ENCODE measurements at places on chromosomes 16 and 17. TPM values are rescaled to one million over a fixed set of nuclear protein-coding genes. Genes with fewer than 3 reads are reported as not detected.
A peak's percentile ranks its signal among the peaks of the same experiment; 100 is the strongest.

The HSD17B1 gene
- 2.3 TPM for total RNA-seq

The SAMD14 gene
- total RNA-seq, result 2.2 TPM

The LDAF1 gene
- total RNA-seq, result 16.7 TPM

The KRTAP9-8 gene
- not detected for total RNA-seq

The NACA2 gene
- total RNA-seq, result not detected

The NMRAL1 gene
- 68.3 TPM for total RNA-seq

The KRT33A gene
- total RNA-seq, result not detected

The BRIP1 gene
- 18.3 TPM for total RNA-seq

The TBC1D3C gene
- not detected for total RNA-seq

The OSBPL7 gene
- 46.8 TPM for total RNA-seq

DNA sequence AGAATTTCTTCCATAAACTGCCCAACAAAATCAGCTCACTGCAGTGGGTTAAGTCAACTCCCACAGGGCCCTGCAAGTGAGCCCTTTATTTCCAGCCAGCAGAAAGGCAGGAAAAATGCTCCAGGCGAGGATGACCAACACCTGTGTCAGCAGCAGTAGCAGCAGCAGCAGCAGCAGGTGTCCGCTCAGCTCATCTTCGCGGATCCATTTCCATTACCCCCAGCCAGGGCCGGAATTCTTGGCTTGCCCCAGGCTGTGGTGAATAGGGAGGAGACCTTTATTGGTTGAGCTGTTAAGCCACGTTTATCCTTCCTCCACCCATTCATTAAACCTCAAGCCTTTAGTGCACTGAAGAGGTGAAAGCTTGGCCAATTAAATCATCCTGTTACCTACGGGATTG is 46.2 kb downstream of the MARCHF10 start:
- no peak for DNase-seq
- no peak overlapping the region for H3K27ac ChIP-seq
- H3K4me3 ChIP-seq, result no peak overlapping the region
- no peaks in the 10 kb centered on the region for H3K36me3 ChIP-seq

GRCh38 chr17:9144502-9145249 is 123.4 kb downstream of the NTN1 start:
- no peak overlapping the region for H3K27ac ChIP-seq
- peak; percentile 21 for DNase-seq
- no peak overlapping the region for H3K4me3 ChIP-seq
- no peaks in the 10 kb centered on the region for H3K4me1 ChIP-seq
- H3K36me3 ChIP-seq, result no peaks in the 10 kb centered on the region

DNA sequence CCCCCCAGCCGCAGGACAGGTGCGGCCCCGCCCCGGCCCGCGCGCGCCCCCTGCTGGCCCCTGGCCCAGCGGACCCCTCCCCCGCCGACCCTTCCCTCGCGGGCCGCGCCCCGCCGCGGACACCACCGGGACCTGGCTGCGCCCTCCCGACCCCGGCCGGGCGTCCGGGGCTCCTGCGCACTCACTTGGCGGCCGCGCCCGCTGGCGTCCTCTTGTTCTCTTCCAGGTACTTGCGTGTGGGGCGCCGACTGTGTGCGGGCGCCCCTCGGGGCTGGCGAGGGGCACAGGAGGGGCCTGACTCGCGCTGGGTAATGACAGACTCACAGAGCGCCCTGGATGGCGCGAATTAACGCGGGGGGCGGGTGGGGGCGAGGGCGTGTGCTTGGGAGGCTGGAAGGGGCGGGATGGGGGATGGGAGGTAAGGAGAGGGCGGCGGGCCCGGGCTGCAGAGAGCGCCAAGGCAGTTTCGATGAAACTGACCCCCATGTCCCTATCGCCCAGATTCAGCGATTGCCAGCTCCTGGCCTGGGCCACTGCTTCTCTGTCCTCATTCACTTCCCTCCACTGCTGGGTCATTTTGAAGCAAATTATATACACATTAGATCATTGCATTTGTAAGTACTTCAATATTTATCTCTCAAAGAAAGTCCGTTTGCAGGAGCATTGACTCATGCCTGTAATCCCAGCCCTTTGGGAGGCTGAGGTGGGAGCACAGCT is 445 bp upstream of the DBNDD1 start:
- H3K4me3 ChIP-seq, result peak overlapping the region; percentile 88
- no peaks in the 10 kb centered on the region for H3K27me3 ChIP-seq
- peak; percentile 82 for DNase-seq
- H3K27ac ChIP-seq, result peak overlapping the region; percentile 99
- peaks cover 1% of the 10 kb centered on the region for H3K36me3 ChIP-seq

DNA sequence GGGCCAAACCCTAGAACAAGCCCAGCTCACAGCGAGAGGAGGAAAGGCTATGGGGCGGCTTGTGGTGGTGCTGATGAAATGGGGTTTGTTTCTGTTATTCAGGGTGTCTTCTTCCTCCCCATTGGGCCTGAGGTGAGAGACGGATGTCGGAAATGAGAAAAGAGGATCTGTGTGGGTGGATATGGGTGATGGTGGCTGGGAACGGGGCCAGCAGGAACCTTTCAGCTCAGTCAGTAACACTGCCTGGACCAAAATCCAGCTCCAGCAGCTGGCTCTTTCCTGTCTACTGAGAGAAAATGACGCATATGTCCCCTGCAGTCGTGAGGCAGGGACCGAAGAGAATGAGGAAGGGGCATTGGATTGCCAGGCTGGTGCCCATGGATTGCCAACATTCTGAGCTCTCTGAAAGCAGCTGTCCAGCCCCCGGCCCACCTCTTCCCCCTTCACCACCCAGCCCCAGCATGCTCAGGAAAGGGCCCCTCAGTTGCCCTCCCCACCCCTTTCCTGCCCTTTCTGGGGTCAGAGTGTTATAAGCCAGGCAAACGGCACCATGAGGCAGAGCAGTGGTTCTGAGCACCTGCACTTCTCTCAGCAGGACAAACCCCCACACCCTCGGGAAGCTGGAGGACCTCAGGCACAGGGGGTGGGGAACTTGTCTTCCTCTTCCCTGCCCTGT is 4.0 kb downstream of the MYH3 start:
- H3K27ac ChIP-seq, result no peak overlapping the region
- H3K4me3 ChIP-seq, result no peak overlapping the region
- no peaks in the 10 kb centered on the region for H3K4me1 ChIP-seq
- no peak for DNase-seq
- no peaks in the 10 kb centered on the region for H3K27me3 ChIP-seq

DNA sequence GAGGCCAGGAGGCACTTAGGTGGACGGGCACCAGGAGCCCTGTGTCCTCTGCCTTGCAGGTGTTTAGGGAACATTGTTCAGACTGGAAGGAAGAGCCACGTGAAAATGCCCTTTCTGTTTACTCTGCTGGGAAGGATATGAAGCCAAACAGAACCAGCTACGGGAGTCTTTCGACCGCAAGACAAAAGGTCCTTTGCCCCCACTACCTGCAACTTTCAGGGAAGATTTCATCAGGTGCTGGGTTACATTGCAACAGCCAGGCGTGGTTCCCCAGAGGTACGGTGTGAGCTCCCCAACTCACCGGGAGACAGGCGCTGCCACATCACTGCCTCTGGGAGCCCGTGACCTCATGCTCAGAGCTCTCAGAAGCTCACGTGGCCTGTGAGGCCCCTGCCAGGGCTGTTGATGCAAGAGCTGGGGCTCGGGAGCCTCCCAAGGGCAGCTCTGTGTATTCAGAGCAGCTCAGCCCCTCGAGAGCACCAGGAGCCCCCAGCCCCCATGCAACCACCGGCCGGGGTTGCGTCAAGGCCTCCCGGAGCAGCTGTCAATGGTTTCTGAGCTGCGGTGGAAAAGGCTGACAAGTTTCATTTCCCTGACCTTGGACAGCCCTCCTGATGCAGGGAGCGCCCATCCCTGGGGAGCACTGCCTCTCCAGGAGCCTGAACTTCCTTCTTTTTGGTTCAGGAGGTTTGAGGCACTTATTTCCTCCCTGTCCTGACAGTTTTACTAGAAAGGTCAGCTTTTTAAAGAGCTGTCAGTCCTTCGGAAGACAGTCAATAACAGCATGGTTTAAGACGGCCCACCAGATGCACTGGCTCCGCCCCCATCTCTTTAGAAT is 42.1 kb downstream of the TBC1D16 start:
- H3K36me3 ChIP-seq, result no peaks in the 10 kb centered on the region
- DNase-seq, result peak; percentile 98
- peaks cover 50% of the 10 kb centered on the region for H3K4me1 ChIP-seq
- H3K4me3 ChIP-seq, result peak overlapping the region; percentile 48
- H3K27ac ChIP-seq, result peak overlapping the region; percentile 100

GRCh38 chr16:27406511-27407128 is 4.6 kb downstream of the IL21R start:
- no peaks in the 10 kb centered on the region for H3K27me3 ChIP-seq
- no peaks in the 10 kb centered on the region for H3K4me1 ChIP-seq
- H3K27ac ChIP-seq, result no peak overlapping the region
- no peak for DNase-seq
- H3K36me3 ChIP-seq, result no peaks in the 10 kb centered on the region
- H3K4me3 ChIP-seq, result no peak overlapping the region

GRCh38 chr16:86244158-86244557 is 266.2 kb upstream of the FOXF1 start:
- no peaks in the 10 kb centered on the region for H3K4me1 ChIP-seq
- no peak overlapping the region for H3K4me3 ChIP-seq
- H3K36me3 ChIP-seq, result no peaks in the 10 kb centered on the region
- no peak overlapping the region for H3K27ac ChIP-seq
- DNase-seq, result no peak

- H3K4me3 ChIP-seq, result no peak overlapping the region
- H3K36me3 ChIP-seq, result no peaks in the 10 kb centered on the region
- no peak for DNase-seq
- peaks cover 5% of the 10 kb centered on the region for H3K4me1 ChIP-seq
Observed at GRCh38 chr17:33294994-33295393, 1.9 kb upstream of the ASIC2 start.

GRCh38 chr16:70152578-70153302 is 20.8 kb upstream of the CLEC18C start:
- H3K36me3 ChIP-seq, result peaks cover 7% of the 10 kb centered on the region
- no peak for DNase-seq
- H3K27me3 ChIP-seq, result no peaks in the 10 kb centered on the region

GRCh38 chr16:53755026-53755910 is 51.3 kb downstream of the FTO start:
- peaks cover 42% of the 10 kb centered on the region for H3K4me1 ChIP-seq
- no peaks in the 10 kb centered on the region for H3K36me3 ChIP-seq
- H3K27ac ChIP-seq, result peak overlapping the region; percentile 82
- no peaks in the 10 kb centered on the region for H3K27me3 ChIP-seq

GRCh38 chr17:82330322-82331239 is 3.0 kb downstream of the SECTM1 start:
- H3K4me3 ChIP-seq, result no peak overlapping the region
- no peaks in the 10 kb centered on the region for H3K36me3 ChIP-seq
- DNase-seq, result no peak

GRCh38 chr17:1907909-1908698 is 78.3 kb downstream of the RPA1 start:
- no peaks in the 10 kb centered on the region for H3K36me3 ChIP-seq
- H3K27me3 ChIP-seq, result no peaks in the 10 kb centered on the region
- H3K4me3 ChIP-seq, result no peak overlapping the region
- DNase-seq, result no peak
- H3K27ac ChIP-seq, result no peak overlapping the region

- no peaks in the 10 kb centered on the region for H3K27me3 ChIP-seq
- H3K4me3 ChIP-seq, result no peak overlapping the region
- no peaks in the 10 kb centered on the region for H3K36me3 ChIP-seq
- no peak overlapping the region for H3K27ac ChIP-seq
Observed at GRCh38 chr17:81080019-81080418, 45.1 kb downstream of the BAIAP2 start.

GRCh38 chr17:64154717-64155116 is 24.8 kb upstream of the ERN1 start:
- no peak overlapping the region for H3K4me3 ChIP-seq
- H3K27me3 ChIP-seq, result no peaks in the 10 kb centered on the region
- no peak overlapping the region for H3K27ac ChIP-seq
- peaks cover 22% of the 10 kb centered on the region for H3K4me1 ChIP-seq
- no peak for DNase-seq

GRCh38 chr17:18035704-18036103 is 3.3 kb downstream of the ATPAF2 start:
- no peak overlapping the region for H3K27ac ChIP-seq
- no peak overlapping the region for H3K4me3 ChIP-seq
- no peaks in the 10 kb centered on the region for H3K36me3 ChIP-seq

GRCh38 chr17:36938566-36939051 is 1.3 kb downstream of the LHX1 start:
- no peak overlapping the region for H3K27ac ChIP-seq
- DNase-seq, result no peak
- H3K36me3 ChIP-seq, result no peaks in the 10 kb centered on the region
- H3K4me1 ChIP-seq, result peaks cover 23% of the 10 kb centered on the region
- H3K27me3 ChIP-seq, result peaks cover 28% of the 10 kb centered on the region

- DNase-seq, result no peak
- H3K4me1 ChIP-seq, result no peaks in the 10 kb centered on the region
- H3K4me3 ChIP-seq, result no peak overlapping the region
- H3K36me3 ChIP-seq, result no peaks in the 10 kb centered on the region
Observed at GRCh38 chr16:27287887-27288286, 19.3 kb upstream of the NSMCE1 start.

- DNase-seq, result no peak
- H3K36me3 ChIP-seq, result no peaks in the 10 kb centered on the region
- H3K4me1 ChIP-seq, result no peaks in the 10 kb centered on the region
- H3K4me3 ChIP-seq, result no peak overlapping the region
- H3K27me3 ChIP-seq, result no peaks in the 10 kb centered on the region
Observed at GRCh38 chr16:62985722-62986121, 949.5 kb upstream of the CDH8 start.

DNA sequence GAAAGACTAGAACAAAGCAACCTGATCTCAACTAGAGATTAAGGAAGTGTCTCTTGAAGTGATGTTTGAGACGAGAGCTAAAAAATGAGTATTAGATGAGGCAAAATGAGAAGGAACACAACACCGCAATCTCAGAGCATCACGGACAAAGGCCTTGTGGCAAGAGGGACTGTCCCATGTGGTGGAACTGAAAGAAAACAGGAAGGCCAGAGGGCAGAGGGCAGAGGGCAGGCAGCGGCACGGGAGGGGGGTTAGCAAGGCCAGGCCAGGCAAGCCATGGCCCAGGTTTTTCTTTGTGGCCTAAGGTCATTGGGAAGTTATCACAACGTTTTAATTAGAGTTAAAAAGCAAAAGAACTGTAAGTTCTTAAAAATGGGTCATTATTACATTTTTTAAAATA is 22.5 kb downstream of the RPA1 start:
- H3K4me1 ChIP-seq, result no peaks in the 10 kb centered on the region
- no peak overlapping the region for H3K27ac ChIP-seq
- no peak for DNase-seq
- no peak overlapping the region for H3K4me3 ChIP-seq

- no peaks in the 10 kb centered on the region for H3K27me3 ChIP-seq
- H3K4me3 ChIP-seq, result no peak overlapping the region
- H3K4me1 ChIP-seq, result no peaks in the 10 kb centered on the region
- no peaks in the 10 kb centered on the region for H3K36me3 ChIP-seq
Observed at GRCh38 chr16:11402745-11403533, 57.7 kb downstream of the RMI2 start.

DNA sequence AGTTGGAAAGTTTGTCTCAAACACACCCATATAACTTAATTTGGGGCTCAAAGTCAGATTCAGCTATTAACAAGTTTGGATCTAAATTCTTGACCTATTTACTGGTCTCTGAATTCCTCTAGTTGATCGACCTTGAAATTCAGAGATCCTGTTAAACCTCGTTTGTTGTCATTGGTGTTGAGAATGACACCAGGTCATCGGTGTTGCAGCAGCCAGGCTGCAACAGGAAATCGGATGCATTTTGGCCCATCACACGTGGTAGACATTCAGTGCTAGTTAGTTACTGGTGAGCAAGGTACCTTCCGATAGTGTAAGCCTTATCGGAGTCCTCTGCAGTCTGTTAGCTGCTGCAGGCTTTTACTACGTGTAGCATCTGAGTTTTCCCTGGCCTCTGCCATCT is 82.3 kb downstream of the WWP2 start:
- H3K4me3 ChIP-seq, result no peak overlapping the region
- H3K4me1 ChIP-seq, result no peaks in the 10 kb centered on the region
- no peaks in the 10 kb centered on the region for H3K36me3 ChIP-seq
- H3K27me3 ChIP-seq, result no peaks in the 10 kb centered on the region
- no peak overlapping the region for H3K27ac ChIP-seq

All from Caco-2 (cell line).